ENCODE measurements at places on chromosomes 3 and 15.

DNA sequence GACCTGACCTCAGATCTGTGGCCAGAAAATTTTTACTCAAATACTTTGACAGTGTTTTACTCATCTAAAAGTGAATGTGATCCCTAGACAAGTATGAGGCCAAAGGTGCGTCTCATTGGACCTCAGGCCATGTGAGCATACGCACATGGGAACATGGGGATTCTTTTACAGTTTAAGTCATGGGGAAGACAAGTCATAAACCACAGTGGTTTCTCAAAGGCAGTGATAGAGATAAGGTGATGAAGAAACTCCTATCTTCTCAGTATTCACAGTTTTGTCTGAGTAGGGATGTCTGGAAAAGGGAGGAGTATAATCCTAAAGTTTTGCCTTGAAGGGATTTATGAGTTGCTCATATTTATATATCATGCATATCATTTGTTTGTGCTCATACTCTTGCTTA, 173.8 kb downstream of the FNDC3B start:
- DNase-seq = no peak

DNA sequence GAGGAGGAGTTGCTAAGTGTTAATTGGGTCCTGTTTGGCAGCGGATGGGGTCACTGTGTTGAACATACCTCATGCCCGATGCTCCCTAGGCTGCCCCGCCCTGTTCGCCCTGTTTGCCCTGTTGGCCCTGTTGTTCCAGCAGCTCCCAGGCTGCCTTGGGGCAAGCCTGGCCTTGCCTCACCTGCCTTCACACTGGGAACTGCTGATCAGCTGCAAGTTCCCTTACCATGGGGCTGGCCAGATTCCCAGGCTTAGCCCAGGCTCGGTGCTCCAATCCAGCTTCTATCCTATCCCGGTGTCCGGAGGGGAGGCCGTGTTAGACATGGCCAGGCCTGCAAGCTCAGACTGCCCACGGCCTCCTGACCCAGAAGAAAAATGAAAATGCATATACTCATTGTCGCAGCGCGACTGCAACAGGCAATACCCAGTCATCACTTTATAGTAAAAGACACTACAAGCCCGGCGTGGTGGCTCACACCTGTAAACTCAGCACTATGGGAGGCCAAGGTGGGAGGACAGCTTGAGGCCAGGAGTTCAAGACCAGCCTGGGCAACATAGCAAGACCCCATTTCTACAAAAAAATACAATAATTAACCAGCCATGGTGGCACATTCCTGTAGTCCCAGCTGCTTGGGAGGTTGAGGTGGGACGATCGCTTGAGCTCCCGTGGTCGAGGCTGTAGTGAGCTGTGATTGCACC, 42.9 kb upstream of the ZNF710 start:
- no peak for DNase-seq

DNA sequence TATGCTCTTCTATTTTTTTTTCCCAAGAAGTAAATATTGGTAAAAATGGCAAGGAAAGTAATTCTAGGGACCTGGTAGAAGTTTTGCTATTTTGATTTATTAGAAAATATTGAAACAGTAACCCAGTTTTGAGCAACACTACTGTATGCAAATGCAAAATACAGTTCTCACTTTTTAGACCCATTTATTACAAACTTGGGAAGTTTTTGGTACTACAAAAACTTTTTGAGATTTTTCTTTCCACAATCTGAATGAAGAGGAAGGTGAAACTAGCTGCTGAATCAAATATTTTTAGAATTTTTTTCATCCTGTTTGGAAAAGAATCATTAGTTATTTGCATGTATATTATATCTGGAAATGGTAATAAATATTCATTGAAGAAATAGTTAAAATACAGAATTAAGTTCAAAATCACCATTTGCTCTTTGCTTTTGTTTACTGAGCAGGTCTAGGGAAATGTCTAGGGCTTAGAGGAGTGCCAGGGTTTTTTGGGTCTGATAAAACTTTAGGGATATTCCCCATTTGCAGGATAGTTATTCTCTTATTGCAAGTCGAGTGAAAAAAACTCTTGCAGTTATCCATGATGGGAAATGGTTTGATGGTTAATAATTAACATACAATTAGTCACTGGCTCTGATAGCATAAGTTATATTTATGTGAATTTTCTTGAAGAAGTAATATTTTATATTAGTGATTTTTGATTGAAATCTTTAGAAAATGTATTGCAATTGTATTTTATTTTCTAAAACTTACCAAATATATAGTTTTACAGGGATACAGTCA, 47.0 kb downstream of the TCF12 start:
- no peak for DNase-seq

GRCh38 chr3:39209329-39209970, 17.1 kb upstream of the XIRP1 start:
- DNase-seq = no peak

DNA sequence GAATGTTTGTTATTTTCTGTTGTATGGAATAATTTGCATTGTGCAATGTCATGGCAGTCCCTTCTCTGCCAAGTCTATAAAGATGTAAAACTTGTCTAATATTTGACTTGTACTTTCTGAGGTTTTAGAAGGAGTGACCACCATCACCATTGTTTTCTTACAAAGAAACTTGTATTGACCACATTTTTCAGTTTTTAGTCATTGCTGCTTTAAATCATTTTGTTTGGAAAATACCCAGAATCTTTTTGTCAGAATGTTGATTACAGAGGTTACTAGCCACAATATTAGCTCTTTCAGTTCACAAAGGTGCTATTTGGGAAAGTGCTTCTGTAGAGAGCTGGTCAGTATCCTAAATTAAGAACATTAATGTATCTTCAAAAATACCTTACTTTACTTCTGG, 532.4 kb upstream of the GBE1 start:
- DNase-seq = no peak

DNA sequence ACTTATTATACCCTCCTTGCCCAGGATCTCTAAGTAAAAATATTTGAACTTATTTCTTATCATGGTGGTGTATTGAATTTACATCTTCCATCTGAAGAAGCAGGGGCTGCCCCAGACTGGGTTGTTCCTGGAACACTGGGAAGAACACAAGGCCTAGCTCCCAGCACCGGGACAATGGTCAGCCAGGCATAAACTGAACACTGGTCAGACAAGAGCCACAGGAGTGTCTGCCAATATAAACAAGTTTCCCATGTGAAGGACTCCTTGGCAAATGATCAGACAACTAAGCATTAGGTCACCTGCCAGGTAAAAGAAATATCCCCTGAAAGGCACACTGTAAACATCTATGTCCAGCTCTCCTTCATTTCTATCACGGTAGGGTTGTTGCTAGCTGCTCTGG, 172.4 kb downstream of the ATP8B4 start:
- DNase-seq = no peak

- no peak for DNase-seq
These were observed 100.3 kb downstream of the MECOM start for GRCh38 chr3:169562988-169563774.

- no peak for DNase-seq
These were observed 708 bp upstream of the PTPN23 start for GRCh38 chr3:47380026-47380600.

DNA sequence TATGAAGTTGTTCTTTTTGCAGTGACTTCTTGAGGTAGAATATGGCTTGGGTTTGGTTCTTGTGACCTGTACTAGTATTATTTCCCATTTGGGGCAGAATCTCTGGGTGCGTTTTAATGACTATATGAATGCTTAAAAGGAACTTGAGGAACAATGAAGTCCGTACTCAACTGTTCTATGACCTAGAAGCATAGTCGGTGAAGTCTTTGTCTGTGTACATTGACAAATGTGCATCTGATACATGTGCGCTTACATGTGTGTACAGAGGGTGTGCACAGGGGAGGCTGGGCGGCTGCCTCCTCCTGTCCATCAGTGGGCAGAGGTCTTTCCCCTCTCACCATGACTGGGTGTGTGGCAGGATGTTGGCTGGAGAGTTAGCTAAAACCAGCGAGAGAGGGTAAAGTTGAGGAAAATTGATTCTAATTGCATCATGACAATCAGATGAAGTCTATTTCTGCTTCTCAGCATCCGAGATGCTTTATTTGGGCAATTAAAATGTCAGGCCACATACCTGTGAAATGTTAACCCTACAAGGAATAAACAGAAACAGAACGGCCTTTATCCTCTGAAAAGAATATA, 1.0 kb upstream of the NR2F2 start:
- DNase-seq = no peak

GRCh38 chr3:30263925-30264313, 342.5 kb upstream of the TGFBR2 start:
- no peak for DNase-seq

DNA sequence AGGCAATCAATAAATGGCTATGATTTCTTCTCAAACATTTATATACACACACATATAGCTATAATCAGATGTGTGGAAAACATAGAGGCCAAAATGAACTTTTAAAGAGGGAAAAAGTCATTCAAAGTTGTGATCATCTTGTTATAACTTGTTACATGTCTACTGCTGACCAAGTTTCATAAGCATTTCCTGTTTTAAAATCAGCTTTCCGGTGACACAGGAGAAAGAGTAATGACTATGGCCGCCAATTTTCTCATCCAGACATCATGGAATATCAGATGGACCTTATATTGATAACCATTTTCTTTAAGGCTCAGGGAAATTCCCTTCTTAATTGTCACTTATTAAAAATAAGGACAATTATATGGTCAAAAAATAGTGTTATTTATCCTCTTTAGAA, 71.7 kb upstream of the AGTR1 start:
- DNase-seq = no peak

GRCh38 chr3:58609990-58610389, 32.8 kb upstream of the FAM107A start:
- no peak for DNase-seq

DNA sequence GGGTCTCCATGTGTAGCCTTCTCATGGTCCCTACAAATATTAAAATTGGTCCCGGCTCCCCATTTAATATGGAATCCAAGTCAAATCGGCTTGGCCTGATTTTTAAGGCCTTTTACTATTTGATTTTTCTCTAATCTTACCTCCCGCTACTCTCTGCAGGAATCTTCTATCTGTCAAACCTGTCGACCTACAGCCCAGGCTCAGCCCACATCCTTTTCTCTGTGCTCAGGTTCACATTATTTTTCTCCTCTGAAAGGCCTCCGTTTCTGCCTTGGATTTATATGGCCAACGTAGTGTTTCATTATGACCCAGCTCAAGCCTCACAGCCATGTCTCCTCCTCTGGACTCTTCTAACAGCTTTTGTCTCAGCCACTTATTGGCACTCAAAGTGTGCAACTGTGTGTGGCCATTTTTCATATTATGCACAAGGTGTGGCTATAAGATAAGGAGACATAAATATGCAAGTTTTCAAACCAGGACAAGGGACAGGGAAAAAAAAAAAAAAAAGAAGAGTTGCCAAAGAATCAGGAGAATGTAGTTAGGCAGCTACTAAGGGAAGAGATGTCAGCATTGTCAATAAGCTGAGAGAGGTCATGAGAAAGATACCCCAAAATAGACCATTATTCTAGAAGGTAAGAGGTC, 2.1 kb upstream of the GLCE start:
- DNase-seq = no peak

- DNase-seq = no peak
These were observed 53.3 kb upstream of the ETV5 start for GRCh38 chr3:186162221-186162620.

DNA sequence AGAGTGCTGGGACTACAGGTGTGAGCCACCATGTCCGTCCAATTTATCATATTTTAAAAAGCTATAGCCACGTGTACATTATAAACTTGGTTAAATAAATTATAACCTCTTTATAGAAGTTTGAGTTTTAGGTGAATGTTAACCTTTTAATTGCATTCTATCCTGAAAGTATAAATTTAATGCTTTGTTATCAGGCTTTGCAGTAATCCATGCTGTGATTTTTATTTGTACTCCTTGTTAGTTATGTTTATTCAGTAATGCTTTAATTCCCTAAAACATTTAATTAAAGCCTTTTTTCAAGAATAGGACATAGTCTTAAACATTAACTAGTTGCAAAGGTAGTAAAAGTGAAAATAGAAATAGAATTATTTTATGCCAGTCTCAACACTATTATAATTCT, 11.7 kb downstream of the ARL13B start:
- no peak for DNase-seq

- no peak for DNase-seq
These were observed 49.1 kb downstream of the PXYLP1 start for GRCh38 chr3:141280690-141281089.

DNA sequence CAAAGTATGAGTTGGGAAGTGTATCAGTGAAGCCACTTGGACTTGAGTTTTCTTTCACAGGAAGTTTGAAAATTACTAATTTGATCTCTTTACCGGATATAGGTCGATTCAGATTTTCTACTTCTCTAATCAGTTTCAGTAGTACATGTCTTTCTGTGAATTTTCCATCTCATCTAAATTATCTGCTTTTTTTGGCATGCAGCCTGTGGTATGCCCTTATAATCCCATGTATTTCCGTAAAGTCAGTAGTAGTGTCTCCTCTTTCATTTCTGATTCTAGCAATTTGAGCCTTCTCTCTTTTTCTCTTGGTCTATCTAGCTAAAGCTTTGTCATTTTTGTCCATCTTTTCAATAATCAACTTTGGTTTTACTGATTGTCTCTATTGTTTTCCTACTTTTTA, 168.4 kb upstream of the UBE2E1 start:
- no peak for DNase-seq

DNA sequence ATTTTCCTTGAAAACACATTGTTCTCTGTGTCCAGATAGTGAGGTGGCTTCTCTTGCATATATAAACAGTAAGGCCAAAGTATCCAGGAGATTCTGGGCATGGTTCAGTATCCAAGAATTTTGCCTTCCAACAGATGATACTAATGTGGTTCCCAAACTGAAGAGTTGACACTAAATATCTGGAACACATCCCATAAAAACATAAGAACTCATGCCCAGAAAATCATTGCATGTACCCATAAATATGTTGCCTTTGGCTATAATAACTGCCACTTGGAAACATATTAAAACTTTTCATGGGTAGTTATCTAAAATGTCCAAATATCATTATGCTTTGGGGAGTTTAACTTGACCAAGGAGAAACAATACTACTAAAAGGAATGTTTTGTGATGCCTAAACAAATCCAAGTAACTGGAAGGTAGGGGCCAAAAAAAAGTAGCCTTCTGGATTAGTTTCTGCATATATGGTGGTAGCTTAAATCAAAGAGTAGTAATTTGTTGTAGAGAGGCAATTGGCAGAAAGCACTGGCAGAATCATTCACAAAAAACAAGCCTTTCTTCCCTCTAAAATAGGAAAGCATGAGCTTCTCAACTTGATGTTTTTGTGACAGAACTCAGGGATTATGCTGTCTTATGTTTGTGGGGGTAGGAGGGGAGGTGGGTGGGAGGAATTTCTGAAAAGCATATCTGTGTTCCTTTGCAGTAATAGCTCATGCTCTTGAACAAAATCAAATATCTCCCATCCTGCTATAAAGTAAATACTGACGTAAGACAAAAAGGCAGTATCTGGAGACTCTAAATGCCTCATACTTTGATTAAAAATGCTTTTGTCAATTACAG, 753.9 kb downstream of the TUSC7 start:
- no peak for DNase-seq

DNA sequence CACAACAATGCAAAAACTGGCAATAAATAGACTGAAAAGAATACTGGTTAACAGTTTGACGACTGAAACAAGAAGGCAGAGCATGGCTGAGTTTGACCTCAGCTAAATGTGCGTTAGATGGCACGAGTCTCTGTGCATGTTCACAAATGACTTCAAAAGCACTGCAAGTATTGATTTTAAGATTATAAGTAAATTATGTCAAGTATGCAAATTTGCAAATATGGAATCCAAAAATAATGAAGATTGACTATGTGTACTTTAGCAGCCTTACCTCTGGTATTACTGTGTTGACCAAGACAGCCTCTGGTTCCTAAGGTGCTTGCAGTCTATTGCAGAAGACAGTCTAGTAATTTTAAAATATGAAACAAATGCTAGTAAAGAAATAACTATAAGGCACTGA, 2.6 kb upstream of the EIF5A2 start:
- DNase-seq = no peak

- DNase-seq = no peak
These were observed 25.2 kb downstream of the SNAPC5 start for GRCh38 chr15:66472176-66472999.

All from dorsolateral prefrontal cortex (tissue), 122 donors.